ENCODE measurements at places on chromosomes 6 and 20.

DNA sequence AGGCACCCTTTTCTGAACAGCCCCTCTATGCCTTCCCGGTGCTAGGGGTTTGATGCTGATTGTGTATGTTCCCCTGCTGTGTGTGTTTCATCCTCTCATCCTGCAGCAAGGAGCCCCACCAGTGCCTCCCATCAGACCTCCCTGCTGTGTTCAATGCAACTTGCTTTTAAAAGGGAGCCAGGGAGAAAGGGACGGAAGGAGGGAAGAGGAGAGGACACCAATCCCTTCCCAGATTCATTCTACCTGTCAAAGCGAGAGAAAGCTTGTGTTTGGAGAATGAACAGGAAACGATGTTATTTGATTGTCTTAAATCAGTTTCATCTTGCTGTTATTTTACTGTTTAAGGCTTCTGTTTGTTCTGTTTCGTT, 259.2 kb downstream of the ADGB start:
- no peak for DNase-seq

DNA sequence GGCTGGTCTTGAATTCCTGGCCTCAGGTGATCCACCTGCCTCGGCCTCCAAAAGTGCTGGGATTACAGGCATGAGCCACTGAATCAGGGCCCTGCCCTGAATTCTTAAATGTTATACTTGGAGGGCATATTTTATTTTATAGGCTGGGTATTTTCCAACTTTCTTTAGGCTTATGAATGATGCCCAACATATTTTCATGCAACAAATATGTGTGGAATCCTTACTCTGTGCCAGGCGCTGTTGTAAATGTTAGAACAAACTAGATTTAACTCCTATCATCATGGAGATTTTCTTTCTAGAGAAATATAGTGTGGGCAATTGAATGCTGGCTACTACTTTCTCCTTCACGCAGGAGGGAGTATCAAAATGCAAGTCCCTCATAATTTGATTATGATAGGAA, 71.2 kb downstream of the SAMD5 start:
- DNase-seq, result no peak

- DNase-seq, result no peak
Measured at GRCh38 chr6:13166916-13167315, 161.4 kb downstream of the TBC1D7 start.

DNA sequence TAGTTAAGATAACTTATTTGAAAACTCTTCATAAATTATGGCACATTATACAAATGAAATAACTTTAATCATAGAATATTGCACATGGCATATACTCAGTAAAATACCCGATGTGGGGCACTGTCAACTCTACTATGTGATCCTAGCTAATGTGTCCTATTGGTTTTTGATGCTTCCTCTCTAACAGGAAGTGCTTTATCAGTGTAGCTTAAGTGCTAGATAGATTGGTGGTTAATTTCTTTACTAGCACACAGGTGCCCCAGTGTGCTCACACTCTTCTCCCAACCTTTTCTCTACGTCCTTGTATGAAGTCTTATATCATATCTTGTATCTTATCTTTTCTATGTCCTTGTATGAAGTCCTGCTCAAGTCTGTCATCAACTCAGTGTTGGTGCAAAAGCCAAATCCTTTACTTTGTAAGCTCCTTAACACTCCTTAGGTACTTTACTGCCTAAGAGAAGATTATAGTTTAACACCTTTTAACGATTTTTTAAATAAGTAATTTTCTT, 358.9 kb downstream of the CENPW start:
- no peak for DNase-seq

- DNase-seq, result no peak
Measured at GRCh38 chr6:133499662-133500061, 258.5 kb downstream of the EYA4 start.

- no peak for DNase-seq
Measured at GRCh38 chr6:154252678-154253077, 103.9 kb downstream of the IPCEF1 start.

- no peak for DNase-seq
Measured at GRCh38 chr20:58146081-58146745, 82.2 kb downstream of the ANKRD60 start.

DNA sequence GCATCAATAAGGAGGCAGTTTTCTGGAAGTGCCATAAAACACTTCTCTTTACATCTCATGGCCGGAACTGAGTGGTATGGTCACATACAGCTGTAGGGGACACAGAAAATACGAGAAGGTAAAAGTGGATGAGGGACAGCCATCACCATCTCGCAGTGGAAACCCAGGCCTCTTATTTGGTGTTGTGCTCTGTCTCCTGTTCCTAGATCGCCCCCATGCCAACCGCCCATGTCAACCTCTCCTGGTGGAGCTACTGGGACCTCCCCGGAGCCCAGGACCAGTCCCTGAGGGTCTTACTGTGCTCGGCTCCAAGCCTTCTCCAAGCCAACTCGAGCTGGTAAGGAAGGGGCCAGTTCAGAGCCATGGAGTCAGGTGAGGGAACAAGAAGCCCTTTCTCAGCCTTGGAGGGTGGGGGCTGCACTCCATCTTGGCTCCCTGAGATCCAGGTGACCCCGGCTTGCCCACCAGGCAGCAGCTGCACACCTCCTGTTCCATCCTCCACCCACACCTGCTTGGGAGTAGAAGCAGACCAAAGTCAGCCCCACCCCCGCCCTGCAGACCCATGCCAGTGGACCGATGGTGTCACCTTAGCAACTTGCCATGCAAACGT, 149.0 kb upstream of the CST7 start:
- DNase-seq, result no peak

DNA sequence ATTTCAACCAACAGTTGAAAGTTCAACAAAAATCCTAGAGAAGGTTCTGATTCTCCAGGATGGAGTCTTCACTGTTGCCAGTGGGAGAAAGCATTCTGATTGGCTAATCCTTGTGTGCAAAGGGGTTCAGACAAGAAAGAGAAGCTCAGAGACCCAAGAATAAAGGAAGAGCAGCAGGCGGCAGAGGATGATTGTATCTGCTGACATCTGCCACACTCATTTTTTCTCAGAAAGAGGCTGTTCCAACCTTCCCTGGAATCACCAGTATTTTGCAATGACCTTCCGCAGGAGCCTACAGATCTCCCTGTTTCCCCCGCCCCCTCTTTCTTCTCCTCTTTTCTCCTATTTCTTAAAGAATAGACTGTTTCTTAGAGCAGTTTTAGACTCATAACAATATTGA, 376.7 kb downstream of the CDH26 start:
- DNase-seq, result no peak

DNA sequence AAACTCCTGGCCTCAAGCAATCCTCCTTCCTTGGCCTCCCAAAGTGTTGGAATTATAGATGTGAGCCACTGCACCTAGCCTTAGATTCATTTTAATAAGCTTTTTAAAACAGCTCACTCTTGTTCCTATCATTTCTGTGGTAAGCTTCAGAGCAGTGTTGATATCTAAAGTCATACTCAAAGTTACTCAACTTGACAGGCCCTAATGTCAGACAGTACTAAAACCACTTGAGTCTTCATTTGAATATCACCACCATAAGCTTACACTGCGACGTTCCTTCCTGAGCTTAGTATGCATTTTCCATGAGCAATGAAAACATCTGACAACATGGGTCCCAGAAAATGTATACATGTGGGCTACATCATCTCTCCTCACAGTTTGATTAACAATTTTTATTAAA, 6.0 kb downstream of the FUCA2 start:
- no peak for DNase-seq

- DNase-seq, result no peak
Measured at GRCh38 chr6:167663316-167663715, 163.4 kb upstream of the AFDN start.

DNA sequence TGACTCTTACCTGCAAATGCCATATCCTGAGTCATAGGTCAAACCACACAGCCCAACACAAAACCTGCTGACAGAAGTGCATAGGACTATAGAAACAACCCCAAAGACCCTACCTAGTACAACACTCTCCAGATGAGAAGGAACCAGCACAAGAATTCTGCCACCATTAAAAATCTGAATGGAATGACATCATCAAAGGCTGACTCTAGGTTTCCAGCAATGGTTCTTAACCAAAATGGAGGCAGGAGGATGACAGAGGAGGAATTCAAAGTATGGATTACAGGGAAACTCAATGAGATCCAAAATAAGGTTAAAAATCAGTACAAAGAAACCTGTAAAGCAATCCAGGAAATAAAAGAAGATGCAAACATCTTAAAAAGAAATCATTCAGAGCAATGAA, 31.2 kb downstream of the OR14J1 start:
- DNase-seq, result no peak

DNA sequence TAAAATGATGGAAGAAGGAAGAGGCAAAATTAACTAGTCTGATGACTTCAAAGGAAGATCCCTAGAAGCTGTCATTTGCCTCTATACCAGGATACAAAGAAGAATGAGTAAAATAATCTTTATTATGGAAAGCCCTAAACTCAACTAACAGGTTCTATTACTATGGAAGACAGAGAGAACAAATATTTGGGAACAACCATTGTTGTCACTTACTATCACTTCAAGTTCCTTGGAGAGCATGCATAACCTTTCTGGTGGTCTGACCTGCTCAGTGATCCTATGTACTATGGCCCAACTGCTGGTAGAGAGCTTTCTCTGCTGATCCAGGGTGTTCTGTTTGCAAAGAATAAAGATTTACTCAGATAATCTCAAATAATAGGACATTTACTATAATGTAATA, 62.8 kb upstream of the TASP1 start:
- DNase-seq, result no peak

DNA sequence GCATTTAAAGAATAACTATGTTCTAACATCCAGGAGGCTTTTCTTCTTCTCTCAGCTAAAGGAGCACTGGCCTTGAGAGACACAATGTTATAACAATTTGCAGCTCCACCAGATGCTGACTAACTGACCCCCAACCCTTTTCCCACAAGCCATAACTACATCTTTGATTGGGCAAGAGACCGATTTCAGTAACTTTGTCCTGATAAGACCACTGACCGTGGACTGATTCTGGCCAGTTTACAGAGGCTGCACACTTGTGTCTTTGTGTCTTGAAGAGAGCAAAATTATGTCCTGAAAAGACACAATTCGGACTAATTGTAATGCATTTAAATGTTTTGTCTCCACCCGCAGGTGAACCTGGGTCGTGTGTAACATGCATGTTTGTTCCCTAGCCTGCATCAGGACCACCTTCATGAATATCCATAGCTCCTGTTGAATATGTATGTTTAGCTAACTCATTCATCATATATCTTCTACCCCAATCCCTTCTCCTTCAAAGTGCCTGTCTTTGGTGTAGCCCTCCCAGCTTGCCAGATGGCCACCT, 22.3 kb downstream of the ABRACL start:
- no peak for DNase-seq

GRCh38 chr6:124433387-124434160, 528.7 kb upstream of the RNF217 start:
- DNase-seq, result no peak

- no peak for DNase-seq
Measured at GRCh38 chr6:162181741-162182401, 545.7 kb downstream of the PRKN start.

DNA sequence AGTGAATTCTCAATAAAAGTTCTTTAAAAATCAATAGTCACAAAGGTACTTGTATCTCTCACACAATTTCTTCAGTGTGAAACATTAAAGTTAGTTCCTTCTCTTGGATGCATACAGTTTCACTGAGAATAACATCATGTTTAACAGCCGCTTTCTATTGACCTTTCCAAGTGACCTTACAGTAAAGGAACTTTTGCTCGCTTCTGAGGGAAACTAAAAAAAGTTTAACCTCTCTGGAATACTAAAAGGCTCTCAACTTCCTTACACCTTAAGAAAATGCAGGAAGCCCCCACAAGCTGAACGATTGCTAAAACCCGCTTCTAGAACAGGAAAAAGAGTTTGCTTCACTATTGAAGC, 1.3 kb downstream of the RRAGD start:
- peak; percentile 16 for DNase-seq

DNA sequence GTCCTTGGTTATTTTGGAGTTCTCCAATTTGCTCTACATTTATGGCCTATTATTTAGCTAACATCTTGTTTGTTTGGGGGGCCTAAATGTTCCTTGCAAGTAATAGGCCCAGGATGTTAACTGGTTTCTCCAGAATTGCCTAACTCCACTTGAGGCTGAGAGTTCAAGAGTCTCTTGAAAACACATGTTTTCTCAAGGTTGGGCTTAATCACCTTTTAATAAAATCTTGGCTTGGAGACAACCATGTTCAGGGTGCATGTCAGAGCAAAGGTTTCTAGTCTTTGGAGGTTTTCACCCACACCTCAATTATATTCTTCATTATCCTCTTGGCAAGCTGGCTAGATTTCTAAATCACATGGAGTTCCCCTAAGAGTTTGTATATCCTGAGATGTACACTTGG, 54.2 kb downstream of the KLHL31 start:
- DNase-seq, result no peak

GRCh38 chr20:2483504-2483903, 12.9 kb upstream of the SNRPB start:
- DNase-seq, result no peak

DNA sequence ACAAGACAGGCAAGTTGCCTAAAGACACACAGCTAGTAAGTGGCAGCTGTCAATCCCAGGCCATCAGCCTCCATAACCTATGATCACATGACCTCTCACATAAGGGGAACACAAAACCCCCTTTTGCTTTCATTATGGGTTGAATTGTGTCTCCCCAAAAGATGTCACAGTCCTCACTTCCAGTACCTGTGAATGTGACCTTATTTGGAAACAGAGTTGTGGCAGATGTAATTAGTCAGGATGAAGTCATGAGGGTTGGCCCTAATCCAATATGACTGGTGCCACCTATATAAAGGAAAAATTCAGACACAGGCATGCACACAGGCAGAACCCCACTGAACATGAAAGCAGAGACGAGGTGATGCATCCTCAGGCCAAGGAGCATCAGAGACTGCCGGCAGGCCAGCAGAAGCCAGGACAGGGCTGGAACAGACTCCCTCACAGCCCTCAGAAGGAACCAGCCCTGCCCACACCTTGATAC, 33.6 kb downstream of the GFOD1 start:
- DNase-seq, result peak; percentile 34

- no peak for DNase-seq
Measured at GRCh38 chr6:21905531-21905930, 312.0 kb downstream of the SOX4 start.

- DNase-seq, result peak; percentile 64
Measured at GRCh38 chr6:96923871-96924493, 546 bp upstream of the KLHL32 start.

GRCh38 chr6:157050537-157051265, 272.6 kb downstream of the TMEM242 start:
- no peak for DNase-seq

DNA sequence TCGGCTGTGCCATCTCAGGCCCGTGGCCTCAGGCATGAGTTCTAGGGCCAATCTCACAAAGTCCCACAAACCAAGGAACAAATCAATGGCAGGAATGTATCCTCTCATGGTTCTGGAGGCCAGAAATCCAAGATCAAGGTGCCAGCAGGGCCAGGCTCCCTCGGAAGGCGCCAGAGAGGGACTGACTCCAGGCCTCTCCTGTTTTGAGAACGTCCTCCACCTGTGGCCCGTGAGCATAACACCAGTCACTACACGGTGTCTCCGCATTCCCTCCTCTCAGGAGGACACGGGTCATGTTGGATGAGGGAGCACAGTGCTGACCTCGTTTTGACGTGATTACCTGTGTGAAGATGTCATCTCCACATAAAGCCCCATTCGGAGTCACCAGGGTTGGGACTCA, 45.0 kb upstream of the SMOC2 start:
- DNase-seq, result no peak
